Panc1 (cell line): ENCODE measurements at places on chromosomes 2 and 18.

DNA sequence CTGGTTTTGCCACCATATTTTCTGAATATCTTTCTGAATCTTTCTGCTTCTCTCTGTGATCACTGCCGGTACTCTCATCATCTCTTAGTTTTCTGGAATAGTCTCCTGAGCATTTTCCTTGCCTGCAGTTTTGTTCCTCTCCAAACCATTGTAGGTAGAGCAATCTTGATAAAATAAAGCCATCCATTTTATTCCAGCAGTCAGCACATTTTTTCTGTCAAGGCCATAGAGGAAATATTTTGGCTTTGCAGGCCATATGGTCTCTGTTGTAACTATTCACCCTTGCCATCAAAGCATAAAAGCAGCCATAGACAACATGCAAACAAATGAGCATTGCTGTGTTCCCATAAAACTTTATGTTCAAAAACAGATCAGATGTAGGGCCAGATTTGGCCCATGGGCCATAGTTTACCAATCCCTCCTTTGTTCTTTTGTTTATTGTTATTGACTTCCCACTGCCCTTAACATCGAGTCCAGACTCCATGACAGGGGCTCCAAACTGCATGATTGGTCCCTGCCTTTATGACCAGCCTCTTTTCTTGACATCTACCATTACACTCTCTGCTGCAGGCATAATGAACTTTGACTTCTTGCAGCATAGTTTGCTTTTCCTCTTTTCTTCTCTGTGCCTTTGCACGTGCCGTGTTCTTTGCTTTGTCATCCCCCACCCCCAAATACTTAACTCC is 29.8 kb downstream of the TMEM87B start:
- H3K27me3 ChIP-seq, result no peaks in the 10 kb centered on the region
- DNase-seq, result no peak
- H3K4me3 ChIP-seq, result no peak overlapping the region
- 0 out of 2 replicates have a peak, but pooled peaks cover 6% of the 10 kb centered on the region for H3K36me3 ChIP-seq
- no peaks in the 10 kb centered on the region for H3K4me1 ChIP-seq

GRCh38 chr18:23521907-23522306 is 18.6 kb downstream of the RMC1 start:
- peaks cover 17% of the 10 kb centered on the region; the same call in 1 of the 2 replicates for H3K36me3 ChIP-seq
- no peak for DNase-seq
- H3K27ac ChIP-seq, result no peak overlapping the region
- no peaks in the 10 kb centered on the region for H3K27me3 ChIP-seq
- no peak overlapping the region for H3K4me3 ChIP-seq
- no peaks in the 10 kb centered on the region for H3K4me1 ChIP-seq

DNA sequence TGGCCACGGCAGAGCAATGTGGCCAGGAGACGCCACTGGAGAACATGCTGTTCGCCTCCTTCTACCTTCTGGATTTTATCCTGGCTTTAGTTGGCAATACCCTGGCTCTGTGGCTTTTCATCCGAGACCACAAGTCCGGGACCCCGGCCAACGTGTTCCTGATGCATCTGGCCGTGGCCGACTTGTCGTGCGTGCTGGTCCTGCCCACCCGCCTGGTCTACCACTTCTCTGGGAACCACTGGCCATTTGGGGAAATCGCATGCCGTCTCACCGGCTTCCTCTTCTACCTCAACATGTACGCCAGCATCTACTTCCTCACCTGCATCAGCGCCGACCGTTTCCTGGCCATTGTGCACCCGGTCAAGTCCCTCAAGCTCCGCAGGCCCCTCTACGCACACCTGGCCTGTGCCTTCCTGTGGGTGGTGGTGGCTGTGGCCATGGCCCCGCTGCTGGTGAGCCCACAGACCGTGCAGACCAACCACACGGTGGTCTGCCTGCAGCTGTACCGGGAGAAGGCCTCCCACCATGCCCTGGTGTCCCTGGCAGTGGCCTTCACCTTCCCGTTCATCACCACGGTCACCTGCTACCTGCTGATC is 4.9 kb downstream of the GPR17 start:
- no peaks in the 10 kb centered on the region for H3K36me3 ChIP-seq
- H3K4me1 ChIP-seq, result peaks cover 6% of the 10 kb centered on the region; the same call in 1 of the 2 replicates
- H3K27me3 ChIP-seq, result no peaks in the 10 kb centered on the region
- DNase-seq, result no peak
- H3K4me3 ChIP-seq, result no peak overlapping the region

DNA sequence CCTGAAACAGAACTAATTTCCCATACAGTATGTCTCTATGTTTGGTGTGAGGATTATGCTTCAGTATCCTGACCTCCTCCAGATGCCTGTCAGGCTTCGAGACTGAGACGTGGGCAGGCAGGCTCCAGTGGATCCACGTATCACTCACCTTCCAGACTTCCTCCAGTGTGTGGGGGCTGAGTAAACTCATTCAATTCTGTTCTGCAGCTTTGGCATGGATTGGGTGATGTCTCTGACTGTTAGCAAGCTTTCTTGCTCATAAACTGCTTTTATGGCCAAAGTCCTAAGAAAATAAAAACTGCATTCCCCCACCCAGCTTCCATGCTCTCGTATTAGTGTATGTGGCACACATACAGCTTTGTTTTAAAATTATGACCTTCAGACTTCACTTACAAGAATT is 53.6 kb downstream of the CCDC93 start:
- H3K27ac ChIP-seq, result no peak overlapping the region
- H3K4me3 ChIP-seq, result no peak overlapping the region
- H3K27me3 ChIP-seq, result no peaks in the 10 kb centered on the region
- DNase-seq, result no peak
- H3K36me3 ChIP-seq, result peaks cover 4% of the 10 kb centered on the region

DNA sequence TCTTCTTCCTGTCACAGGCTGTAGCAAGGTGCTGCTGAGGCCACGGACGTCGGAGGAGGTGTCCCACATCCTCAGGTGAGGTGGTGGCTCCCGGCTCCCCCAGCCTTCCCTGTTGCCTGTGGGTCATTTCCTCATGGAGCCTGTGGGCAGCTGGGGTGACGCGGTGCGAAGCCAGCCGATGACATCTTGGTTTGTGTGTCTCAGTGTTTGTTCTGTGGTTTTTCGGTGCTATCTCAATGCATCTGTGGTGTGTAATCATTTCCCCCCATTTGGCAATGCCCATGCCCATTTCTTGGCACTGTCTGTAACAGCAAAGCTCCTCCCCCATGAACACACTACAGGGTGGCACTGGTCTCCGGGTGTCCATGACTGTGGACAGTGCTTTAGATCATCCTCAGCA is 6.6 kb downstream of the D2HGDH start:
- DNase-seq, result no peak
- no peak overlapping the region for H3K27ac ChIP-seq
- no peaks in the 10 kb centered on the region; the same call in 1 of the 2 replicates for H3K36me3 ChIP-seq
- no peaks in the 10 kb centered on the region for H3K27me3 ChIP-seq

- no peaks in the 10 kb centered on the region for H3K36me3 ChIP-seq
- no peaks in the 10 kb centered on the region for H3K4me1 ChIP-seq
- H3K27me3 ChIP-seq, result no peaks in the 10 kb centered on the region
Observed at GRCh38 chr2:205563646-205564045, 118.7 kb upstream of the NRP2 start.

DNA sequence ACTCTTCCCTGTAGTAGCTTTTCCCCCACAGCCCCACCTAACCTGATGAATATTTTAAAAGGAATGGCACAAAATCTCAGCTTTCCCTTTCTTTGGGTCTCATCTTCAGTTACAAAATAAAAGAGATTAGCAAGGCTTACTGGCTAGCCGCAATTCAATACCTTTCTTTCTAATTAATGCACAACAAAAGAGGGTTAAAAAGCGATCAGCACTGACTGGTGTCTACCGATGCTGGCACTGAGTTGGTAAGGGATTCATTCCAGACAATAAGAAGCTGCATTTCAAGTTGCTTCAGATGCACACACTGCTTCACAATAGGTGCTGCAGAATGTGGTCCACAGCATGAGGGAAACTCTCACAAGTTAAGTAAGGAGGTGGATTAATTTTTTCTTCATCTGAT is 41.9 kb downstream of the HDHD2 start:
- H3K27me3 ChIP-seq, result no peaks in the 10 kb centered on the region
- no peaks in the 10 kb centered on the region for H3K4me1 ChIP-seq
- H3K36me3 ChIP-seq, result no peaks in the 10 kb centered on the region; the same call in none of the 2 replicates
- H3K4me3 ChIP-seq, result no peak overlapping the region
- no peak overlapping the region for H3K27ac ChIP-seq

DNA sequence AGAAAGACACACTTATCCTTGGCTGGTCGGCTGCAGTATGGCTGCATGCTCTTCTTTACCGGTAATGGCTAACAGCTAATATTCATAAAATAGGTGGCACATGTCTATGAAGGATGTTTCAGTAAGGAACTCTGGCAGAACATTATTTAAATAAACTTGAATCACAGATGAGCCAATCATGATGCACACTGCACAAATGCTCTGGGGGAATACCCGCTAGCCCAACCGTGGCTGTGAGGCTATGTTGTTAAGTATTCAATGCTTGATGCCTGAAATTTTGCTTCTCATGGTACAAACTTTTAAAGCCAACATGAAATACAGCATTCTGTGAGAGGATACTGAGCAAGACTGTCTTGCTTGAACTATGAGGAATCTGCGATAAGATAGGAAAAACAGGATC is 505.8 kb downstream of the ZEB2 start:
- H3K36me3 ChIP-seq, result no peaks in the 10 kb centered on the region
- H3K27ac ChIP-seq, result no peak overlapping the region
- no peaks in the 10 kb centered on the region for H3K4me1 ChIP-seq
- no peak overlapping the region for H3K4me3 ChIP-seq

GRCh38 chr2:223549215-223549614 is 52.9 kb downstream of the SCG2 start:
- DNase-seq, result no peak
- peaks cover 24% of the 10 kb centered on the region for H3K4me1 ChIP-seq
- peak overlapping the region; percentile 10; the same call in 1 of the 2 replicates for H3K4me3 ChIP-seq
- peak overlapping the region; percentile 82 for H3K27ac ChIP-seq

GRCh38 chr2:214808981-214809750 is at the start of gene BARD1:
BARD1 (minus strand) TSS chr2:214809683; CDS start chr2:214809569, 114 bp downstream.
- peak within 1 kb of the TSS; percentile 93 for H3K27ac ChIP-seq
- no peaks in the 10 kb centered on the region for H3K36me3 ChIP-seq
- H3K4me3 ChIP-seq, result peak within 1 kb of the TSS; percentile 91

- H3K4me1 ChIP-seq, result no peaks in the 10 kb centered on the region
- H3K27ac ChIP-seq, result no peak overlapping the region
- H3K36me3 ChIP-seq, result no peaks in the 10 kb centered on the region
- no peaks in the 10 kb centered on the region for H3K27me3 ChIP-seq
- H3K4me3 ChIP-seq, result no peak overlapping the region
Observed at GRCh38 chr2:83582589-83582988, 876.5 kb downstream of the SUCLG1 start.

DNA sequence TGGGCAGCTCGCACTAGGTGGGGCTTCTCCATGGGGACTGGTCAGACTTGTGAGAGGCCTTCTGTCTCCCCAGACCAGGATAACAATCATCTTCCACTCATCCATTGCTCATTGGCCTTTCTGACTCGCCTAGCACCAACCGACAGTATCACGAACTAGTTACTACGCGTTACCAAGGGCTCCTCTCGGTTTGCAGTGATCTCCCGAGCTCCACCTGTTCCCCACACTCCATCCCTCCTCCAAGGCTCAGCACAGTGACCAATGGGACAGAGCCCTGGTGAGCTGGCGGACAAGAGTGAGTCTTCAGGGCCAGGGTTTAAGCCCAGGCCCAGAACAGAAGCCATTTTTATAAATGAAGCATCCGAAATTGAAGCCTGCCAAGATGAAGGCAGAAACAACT is 42.8 kb upstream of the SMAD7 start:
- H3K27me3 ChIP-seq, result no peaks in the 10 kb centered on the region
- H3K27ac ChIP-seq, result no peak overlapping the region
- H3K4me1 ChIP-seq, result peaks cover 62% of the 10 kb centered on the region
- DNase-seq, result no peak
- H3K36me3 ChIP-seq, result no peaks in the 10 kb centered on the region

DNA sequence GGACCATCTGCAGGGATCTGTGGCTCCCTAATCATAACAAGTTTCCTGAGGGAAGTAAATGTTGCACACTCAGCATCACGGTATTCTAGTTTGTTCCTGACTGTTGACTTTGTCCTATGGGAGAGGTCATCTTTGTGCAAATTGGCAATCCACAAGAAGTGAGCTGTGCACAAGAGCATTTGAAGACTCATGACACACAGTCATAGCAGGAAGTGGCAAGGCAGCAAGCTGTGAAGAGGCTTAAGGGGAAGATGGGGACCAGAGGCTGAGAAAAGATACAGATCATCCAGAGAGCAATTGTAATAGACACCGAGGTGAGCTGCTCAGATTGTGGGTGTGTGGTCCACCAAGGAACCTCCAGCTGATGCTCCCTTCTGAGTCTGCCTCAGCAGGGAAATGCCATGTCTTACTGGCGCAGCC is 2.7 kb downstream of the TNP1 start:
- H3K27ac ChIP-seq, result no peak overlapping the region
- DNase-seq, result no peak
- H3K4me3 ChIP-seq, result no peak overlapping the region
- H3K27me3 ChIP-seq, result no peaks in the 10 kb centered on the region
- H3K36me3 ChIP-seq, result no peaks in the 10 kb centered on the region
- H3K4me1 ChIP-seq, result no peaks in the 10 kb centered on the region

DNA sequence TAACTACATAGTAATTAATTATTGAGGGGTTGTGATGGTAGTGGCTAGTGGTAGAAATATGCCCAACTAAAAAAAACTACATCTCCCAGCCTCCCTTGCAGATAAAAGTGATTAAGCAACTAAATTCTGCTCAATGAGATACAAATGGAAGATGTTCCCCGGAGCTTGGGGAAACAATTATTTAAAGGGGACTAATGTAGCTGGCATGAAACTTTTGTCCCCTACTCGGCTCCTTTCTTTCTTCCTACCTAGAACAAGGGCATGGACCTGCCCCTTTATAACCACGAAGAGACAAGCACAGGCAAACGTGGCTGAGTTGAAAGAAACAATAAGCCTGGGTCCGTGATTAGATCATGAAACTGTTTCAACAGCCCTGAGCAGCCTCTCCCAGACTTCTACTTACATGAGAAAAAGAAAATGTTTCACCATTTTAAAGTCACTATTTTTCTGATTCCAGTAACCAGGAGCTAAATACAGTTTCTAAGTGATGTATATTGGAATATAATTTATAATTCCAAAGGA is 236.9 kb downstream of the SCG2 start:
- H3K27ac ChIP-seq, result no peak overlapping the region
- no peak overlapping the region for H3K4me3 ChIP-seq
- no peaks in the 10 kb centered on the region for H3K36me3 ChIP-seq

DNA sequence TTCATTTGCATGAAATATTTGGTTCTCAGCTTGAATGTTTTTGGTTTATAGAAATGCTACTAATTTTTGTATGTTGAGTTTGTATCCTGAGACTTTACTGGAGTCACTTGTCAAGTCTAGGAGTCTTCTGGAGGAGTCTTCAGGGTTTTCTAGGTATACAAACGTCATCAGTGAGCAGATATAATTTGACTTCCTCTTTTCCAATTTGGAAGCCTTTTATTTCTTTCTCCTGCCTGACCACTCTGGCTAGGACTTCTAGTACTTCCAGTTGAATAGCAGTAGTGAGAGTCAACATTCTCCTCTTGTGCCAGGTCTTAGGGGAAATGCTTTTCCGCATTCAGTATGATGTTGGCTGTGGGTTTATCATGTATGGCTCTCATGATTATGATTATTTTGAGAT is 55.4 kb upstream of the THUMPD2 start:
- no peaks in the 10 kb centered on the region for H3K36me3 ChIP-seq
- H3K4me1 ChIP-seq, result no peaks in the 10 kb centered on the region
- H3K27ac ChIP-seq, result no peak overlapping the region
- H3K27me3 ChIP-seq, result no peaks in the 10 kb centered on the region
- no peak overlapping the region for H3K4me3 ChIP-seq

GRCh38 chr2:159125858-159126257 is 157.4 kb downstream of the TANC1 start:
- H3K27me3 ChIP-seq, result no peaks in the 10 kb centered on the region
- peaks cover 25% of the 10 kb centered on the region for H3K4me1 ChIP-seq
- no peak overlapping the region for H3K4me3 ChIP-seq
- H3K27ac ChIP-seq, result no peak overlapping the region; the same call in 1 of the 2 replicates
